CD8-positive, alpha-beta T cell (primary cell): ENCODE measurements at places on chromosomes 13 and 19.

DNA sequence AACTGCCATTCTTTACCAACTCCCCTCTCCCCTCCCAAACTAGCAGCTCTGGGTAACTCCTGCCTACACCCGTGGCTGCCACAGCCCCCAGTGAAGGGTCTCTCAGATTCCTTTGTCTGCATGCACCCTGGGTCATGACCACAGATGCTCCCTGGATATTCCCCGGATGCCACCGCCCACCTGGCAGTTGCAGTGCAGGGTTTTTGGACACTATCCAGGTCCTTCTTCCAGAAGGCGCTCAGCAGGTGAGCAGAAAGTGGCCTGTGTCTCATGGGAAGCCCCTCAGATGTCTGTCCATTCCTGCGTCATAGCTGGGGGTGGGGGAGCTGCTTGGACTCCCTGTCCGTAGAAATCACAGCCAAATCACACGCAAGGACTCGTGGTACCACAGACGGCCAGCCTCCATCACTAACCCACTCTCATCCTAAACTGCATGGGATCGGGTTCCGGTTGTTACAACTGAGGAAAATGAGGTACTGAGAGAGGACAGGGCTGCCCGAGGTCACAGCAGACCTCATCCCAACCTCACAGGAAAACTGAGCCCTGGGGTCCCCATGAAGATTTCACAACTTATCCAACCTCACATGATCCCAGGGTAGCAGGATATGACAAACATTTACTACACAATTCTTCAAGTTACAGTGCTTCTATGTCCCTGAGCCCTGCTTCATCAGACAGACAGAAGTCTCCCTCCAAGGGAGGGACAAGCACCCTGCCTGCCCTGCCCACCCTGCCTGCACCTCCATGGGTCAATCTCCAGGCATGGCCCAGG is 38.6 kb downstream of the ELL start:
- no peak for DNase-seq

DNA sequence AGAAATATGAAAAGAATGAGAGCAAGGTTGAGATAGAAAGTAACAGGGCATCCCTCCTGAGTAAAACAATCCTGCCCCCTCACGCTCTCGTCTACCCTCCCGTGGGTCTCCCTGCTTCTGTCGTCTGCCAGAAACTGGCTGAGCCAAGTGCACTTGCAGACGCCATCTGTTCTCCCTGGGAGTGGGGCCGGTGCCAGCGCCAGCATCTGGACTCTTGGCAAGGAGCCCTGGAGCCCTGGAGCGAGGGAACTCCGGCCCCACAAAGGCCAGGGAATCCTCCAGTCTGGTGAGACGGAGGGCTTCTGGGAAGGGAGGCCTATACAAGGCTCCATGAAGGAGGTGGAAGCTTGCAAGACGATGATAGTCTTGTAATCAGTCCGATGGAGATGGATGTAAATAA is 2.3 kb upstream of the TMEM91 start:
- DNase-seq = no peak

GRCh38 chr13:44842158-44842557 is 147.1 kb downstream of the NUFIP1 start:
- no peak for DNase-seq

DNA sequence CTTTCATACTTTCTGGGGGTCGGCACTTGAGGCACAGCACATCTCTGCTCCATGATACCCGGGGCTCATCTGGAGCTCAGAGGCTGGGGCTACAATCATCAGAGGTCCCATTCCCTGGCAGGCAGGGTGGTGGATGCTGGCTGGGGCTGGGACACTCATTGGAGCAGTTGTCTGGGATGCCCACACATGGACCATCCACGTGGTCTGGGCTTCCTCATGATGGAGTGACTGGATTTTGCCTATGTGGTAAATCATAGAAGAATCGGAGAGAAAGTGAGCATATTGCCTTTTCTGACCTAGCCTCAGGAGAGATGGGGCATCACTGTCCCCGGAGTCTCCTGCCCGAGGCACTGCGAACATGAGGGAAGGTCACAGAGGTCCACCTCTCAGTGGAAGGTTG is 91.4 kb upstream of the IRS2 start:
- DNase-seq = no peak

- peak; percentile 75 for DNase-seq
Measured at GRCh38 chr13:20161275-20161950, 561 bp upstream of the GJA3 start.

DNA sequence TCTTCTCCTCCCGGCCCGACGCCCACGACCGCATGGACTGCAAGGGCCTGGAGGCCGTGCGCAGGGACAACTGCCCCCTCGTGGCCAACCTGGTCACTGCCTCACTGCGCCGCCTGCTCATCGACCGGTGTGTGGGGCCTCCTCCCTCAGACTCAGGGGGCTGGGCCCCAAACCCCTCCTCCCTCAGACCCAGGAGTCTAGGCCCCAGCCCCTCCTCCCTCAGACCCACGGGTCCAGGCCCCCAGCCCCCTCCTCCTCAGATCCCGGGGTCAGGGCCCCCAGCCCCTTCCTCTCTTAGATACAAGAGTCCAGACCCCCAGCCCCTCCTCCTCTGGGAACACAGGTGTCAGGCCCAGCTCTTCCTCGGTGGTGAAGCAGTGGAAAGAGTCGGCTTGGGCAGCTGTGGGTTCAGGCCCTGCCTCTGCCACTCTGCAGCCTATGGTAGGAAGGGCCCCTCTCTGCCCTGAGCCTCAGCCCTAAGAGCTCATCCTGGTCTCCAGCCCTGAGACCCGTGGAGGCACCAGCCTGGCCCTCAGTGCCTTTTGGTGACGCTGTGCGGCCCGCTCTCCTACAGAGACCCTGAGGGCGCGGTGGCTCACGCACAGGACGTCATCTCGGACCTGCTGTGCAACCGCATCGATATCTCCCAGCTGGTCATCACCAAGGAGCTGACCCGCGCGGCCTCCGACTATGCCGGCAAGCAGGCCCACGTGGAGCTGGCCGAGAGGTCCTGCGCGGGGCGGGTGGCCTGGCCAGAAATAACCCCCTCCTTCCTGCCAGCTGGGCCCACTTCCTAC is 3.7 kb upstream of the SPIB start:
- peak; percentile 63 for DNase-seq

GRCh38 chr13:79966493-79966895 is 374.4 kb downstream of the SPRY2 start:
- DNase-seq = no peak

GRCh38 chr19:31271306-31271911 is 77.8 kb downstream of the TSHZ3 start:
- DNase-seq = no peak

DNA sequence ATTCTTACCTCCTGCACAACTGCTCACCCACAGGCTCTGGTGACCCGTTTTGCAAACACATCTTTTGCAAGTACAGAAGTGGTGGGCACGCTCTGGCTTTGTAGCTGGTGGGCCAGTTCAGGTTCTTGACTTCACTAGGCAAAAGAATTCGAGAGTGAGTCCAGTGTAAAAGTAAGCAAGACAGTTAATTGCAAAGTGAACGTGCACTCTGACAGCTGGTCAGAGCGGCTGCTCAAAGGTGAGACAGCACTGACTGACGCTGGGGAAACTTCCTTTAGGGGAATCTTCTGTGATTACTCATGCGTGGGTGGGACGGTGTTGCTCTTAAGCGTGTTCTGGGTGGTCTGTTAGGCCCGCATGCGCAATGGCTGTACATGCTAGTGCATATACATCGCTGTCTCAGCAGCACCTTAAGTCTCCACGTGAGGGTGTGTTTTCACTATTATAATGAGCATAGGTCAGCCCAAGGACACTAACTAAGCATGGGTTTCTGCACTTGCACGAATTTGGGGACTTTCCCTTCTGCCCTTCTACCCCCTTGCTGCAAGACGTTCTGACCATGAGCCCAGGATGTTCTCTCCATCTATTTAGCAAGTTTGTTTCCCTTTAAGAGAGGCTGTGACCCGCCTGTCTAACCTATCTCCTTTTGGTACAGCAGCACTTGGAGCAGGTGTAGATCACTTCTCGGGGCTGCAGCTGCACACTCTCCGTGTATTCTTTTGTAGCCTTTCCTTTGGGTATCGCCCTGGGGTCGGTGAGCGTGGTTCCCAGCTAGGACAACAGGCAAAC is 30.2 kb upstream of the CD33 start:
- no peak for DNase-seq

DNA sequence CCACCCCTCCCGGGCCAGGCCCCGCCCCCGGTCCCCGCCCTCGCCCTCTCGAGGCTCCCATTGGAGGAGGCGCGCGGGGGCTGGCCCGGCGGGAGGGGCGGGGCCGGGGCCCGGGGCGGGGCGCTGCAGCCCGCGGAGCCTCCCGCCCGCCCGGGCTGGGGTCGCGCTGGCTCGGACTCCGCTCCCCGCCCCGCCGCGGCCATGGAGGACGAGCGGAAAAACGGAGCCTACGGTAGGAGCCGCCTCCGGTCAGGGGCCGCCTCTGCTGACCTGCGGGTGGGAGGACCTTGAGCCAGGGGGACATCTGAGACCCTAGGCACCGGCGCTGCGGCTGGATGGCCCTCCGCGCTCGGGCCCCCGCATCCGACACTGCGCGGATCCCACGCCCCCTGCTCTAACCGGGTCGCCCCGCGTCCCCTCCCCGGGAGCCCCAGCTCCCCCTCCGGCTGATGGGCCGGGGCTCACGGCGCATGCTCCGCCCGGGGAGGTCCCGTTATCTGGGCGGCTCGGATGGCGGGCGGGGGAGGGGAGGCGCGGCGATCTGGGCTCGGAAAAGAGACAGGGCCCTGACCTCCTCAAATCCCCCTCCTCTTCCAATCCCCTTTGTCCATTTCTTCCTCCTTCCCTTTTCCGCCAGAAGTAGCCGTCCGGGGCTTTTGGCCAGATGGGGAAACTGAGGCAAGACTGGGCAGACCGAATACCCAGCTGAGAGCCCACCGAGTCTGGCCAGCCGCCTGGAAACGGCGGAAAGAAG is 15.4 kb upstream of the AP1M2 start:
- DNase-seq = peak; percentile 89

DNA sequence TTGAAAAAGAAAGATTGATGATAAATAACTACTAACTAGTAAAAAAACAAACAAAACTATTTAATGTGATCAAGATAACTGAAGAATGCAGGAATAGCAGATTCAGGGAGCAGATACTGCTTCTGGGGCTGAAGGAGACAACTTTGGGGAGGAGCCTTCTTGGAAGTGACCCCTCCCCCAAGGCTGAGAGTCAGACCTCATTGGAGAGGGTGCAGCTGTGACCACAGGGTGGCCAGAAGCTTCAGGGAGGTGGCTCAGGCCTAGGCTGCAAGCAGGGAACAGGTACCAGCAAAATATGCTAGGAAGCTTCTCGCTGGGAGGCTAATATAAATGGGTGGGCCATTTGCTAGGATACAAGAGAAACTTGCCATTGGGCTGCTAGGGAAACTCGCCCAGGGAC is 149.9 kb downstream of the MYO16 start:
- no peak for DNase-seq

DNA sequence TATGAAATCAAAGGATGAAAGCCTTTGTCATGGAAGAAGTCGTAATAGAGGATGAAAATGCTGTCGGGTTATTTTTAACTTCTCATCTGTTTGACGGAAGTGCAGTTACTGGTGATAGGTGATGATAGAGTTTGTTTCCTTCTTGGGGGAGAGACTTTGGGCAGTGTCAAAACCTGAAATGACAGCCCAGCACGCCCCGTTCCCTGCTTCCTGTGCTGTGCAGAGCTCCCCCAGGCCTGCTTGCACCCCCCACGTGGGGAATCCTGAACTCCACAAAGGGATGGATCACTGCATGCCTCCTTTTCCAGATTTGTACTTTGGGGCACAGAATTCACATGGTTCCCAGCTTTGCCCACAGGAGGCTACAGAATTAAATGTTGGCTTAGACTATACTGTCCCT is 102.7 kb downstream of the ATP11A start:
- no peak for DNase-seq

DNA sequence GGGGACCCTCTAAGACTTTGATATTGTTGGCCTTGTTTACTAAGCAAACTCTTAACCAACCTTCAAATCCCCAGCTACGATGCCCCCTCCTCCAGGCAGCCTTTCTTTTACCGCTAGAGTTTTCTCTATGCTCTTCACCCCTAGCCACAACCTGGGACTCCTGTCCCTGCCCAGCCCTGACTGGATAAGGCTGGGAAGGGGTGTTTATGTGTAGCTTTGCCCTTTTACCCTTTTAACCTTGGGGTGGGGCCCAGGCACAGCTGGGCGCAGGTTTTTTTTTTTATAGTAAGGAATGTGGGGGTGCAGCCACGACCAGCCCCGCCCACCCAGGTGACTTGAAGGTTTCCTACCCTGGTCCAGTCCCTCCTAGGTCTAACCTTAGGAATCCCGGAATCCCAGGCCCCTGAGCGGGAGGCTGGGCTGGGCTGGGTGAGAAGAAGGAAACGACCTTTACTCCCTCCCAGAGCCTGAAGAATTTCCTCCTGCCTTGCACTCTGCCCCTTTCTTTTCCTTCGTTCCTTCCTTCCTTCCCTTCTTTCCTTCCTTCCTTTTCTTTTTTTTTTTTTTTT is 12.2 kb downstream of the TJP3 start:
- DNase-seq = no peak
